NCI-H1417 treated with DMSO at 0.1 percent for 48 hours (cell line): ENCODE measurements at places on chromosomes 7 and 10.

DNA sequence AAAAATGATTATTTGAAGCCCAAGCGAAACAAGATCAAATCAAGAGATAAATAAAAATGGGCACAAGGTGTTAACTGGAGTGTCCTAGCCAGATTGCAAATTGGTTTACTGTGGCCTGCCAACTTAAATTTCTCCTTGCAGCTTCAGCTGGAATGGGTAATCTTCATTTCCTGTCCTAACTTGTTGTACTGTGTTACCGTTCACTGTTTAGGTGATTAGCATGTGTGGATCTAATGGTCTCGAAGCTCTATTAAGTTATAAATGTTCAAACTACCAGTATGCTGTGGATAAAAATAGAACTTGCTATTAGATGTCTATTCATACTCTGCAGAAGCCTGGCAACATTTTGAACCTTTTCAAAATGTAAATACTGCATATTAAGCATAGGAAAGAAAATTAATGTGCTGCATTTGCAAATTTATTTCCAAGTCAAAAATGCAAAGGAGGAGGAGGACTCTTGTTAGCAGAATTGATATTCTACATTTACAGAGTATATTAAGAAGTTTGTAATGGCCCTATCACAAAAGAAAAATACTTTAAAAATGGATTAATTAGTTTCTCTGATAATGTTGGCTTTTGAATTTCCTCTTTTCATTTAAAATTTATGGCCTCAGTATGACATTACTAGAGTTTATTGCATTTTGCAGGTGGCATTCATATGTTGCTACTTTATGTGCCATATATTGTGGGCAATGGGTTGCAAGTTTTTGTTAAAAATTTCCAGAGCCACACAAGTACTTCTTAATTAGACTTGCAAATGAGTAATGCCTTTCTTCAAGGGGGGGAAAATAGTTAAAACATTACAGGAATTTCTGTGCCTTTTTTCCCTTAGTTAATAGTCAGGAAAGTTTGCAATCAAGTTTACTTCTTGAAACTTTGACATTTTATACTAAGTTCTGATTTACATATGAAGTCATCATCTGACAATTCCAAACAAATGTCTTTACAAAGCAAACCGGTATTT lies 92.1 kb downstream of the CABCOCO1 start:
- DNase-seq: no peak

DNA sequence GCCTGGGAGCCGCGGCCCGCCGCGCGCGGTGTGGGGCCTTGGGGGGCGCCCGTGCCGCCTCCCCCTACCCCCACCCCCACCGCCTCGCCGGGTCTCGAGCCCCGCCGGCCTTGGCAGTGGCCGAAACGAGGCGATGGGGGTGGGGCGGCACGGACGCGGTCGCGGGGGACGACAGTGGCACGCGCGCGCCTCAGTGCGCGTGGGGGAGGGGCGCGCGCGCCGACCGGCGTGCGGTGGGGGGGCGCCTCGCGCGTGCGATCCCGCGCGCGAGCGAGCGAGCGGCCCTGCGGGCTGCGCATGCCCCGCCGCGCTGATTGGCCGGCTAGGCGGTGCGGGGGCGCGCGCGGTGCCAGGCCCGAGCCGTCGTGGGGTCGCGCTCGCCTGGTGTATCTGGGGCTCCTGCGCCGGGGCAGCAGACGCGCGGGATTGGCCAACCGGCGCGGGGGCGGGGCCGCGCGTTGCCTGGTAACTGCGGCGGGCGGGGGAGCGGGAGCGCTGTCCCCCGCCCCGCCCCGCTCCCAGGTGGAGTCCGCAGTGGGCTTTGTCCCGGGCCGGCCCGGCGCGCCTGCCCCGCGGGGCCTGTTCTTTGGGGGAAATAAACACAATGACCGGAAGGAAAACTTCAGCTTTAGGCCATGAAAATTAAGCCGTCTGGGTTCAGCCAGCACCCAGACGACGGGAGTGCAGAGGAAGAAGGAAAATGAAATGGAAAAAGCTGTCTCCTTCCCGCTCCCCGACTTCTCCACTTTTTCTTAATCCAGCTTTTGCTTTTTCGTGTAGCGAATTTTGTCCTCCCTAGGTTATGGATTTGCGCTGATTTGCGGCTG lies 873 bp downstream of the GTF2I start:
- peak; percentile 84 for DNase-seq

- DNase-seq: no peak
Measured at GRCh38 chr7:46076527-46076926, 155.5 kb upstream of the IGFBP3 start.

GRCh38 chr7:105131033-105131656 lies 117.1 kb downstream of the KMT2E start:
- no peak for DNase-seq

GRCh38 chr10:133419211-133419950 lies 5.0 kb downstream of the SPRN start:
- DNase-seq: no peak

GRCh38 chr7:140541513-140542227 lies 62.4 kb upstream of the MKRN1 start:
- peak; percentile 46 for DNase-seq

- DNase-seq: no peak
Measured at GRCh38 chr7:101602484-101603241, 26.4 kb downstream of the MYL10 start.

DNA sequence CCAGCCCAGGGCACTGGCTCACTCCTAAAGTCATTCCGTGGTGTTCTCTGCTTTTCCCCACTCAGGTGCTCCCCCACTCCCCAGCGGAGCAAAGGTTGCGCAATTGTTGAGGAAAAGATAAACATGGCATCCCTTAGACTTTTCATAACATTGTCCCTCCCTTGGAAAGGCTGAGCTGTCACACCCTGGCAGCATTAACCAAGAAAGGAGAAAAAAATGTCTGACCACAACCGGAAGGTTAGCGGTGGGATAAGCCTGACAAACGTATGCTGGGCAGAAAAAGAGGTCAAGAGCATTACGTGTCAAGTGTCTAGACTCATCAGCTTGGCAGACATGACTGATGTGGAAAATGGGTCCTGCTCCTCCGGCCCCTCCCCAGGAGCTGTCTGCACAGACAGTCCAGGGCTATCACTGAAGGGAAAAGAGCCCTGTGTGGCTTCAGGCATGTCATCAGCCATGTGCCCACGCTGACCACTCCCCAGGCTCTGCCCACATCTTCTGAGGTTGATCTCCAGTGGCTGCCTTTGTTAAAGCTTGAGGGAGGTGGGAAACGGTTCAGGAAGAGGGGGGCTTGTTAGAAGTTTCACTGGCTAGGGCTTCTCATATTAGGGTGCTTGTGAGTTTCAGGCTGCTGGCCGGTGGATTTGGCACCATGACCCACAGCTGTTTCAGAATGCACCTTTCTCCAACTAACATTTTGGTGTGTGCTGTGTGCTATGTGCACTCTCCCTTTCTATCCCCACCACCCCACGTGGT lies 30.1 kb downstream of the BTBD16 start:
- DNase-seq: no peak

DNA sequence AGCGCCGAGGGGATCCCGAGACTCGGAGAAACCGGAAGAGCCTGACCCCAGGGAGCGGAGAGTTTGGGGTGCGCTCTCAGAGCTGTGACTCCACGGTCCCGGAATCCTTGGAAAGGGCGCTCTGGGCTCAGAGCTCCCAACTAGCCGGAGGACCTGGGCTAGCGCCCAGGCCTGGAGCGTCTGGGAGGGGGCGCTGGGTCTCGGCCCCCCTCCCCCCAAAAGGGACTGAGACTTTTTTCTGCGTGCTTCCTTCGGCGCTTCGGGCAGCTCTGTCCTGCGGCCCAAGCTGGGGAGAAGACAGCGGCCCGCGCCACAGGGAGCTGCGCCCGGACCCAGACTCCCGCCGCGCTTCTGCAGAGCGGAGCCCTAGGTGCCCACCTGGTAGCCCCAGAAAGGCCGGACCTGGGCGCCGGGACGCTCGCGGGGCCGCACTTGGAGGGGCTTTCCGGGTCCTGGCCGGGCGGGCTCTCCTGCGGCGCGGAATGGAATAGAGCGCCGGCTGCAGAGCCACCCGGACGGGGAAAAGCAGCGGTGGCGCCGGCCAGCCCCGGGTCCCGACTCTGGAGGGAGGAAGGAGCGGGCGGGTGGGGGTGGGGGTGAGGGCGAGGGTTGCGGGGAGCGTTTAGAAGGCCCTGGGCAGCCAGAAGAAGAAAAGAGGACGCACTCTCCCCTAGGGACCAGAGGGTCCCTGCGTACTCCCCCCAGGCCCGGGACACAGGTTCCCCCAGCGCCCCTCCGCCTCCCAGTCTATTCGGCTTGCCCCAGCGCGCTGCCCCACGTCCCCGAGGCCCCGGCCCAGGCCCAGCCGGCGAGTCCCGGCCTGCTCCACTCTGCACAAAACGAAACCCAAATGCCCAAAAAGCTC lies 4.7 kb downstream of the ZNF503 start:
- DNase-seq: no peak

DNA sequence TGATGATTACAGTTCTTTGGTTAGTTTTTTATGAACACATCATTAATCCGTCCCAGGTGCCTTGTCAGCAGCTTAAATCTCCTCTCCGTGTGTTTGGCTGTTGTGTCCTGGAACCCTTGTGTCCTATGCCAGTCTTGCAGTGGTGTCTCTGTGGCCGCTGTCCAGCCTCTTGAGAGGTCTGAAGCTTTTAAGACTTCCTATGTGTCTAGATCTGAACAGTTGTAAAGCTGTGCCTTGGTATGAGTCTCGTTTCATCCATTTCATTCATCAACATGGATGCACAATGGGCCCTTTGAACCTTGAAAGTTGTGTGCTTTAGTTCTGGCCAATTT lies 16.7 kb downstream of the LMTK2 start:
- DNase-seq: no peak

DNA sequence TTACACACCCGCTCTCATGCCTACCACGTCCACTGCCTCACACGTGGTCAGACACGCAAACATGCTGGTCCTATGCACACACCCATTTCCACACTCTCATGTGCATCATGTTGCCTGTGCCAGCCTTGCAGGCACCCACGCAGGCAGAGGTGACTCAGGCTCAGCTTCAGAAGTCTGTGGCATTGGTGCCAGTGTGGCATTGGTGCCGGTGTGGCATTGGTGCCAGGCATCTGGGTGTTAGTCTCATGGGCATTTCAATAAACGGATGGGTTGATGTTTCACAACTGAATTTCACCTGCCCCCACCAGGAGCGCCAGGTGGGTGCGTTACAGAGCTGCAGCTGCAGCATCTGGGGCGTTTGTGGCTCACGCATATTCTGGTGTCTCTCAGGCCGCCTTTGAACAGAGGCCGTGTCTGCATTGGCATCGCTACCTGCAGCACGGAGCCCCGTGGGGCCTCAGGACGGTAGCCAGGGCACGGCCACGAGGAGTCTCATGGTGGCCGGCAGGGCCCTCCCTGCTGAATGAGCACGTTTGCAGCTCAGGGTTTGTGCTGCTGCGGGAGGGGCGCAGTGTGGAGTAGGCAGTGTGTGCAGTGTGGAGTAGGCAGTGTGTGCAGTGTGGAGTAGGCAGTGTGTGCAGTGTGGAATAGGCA lies 24.7 kb downstream of the KNDC1 start:
- no peak for DNase-seq

DNA sequence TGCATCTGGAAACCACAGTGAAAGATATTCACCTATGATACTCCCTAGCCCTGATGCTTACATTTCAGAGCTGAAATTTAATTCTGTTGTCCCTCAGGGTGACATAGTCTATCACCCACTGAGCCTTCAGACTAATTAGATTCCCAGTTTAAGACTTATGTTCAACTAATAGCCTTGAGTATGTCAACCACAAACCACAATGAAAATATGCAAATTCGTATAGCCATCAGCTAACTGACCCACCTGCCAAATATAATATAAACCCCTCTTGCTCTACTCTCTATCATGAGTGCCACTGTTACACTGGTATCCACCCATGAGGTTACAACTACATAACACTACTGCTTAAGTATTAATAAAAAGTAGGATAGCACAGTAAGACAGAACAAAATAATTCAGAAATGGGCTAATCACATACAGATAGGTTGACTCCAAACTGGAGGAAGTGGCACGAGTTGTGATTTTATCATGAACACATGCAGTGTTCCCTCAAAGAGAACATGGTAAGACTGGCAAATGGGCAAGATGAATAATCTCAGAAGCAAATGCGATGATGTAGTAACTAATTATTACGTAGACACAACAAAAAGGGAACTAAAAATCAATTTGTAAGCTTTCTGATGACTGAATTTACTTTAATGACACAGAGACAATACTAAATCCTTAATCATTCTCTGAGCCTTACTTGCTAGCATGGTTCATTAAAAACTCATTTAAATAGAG lies 290.6 kb downstream of the PARD3 start:
- DNase-seq: no peak

DNA sequence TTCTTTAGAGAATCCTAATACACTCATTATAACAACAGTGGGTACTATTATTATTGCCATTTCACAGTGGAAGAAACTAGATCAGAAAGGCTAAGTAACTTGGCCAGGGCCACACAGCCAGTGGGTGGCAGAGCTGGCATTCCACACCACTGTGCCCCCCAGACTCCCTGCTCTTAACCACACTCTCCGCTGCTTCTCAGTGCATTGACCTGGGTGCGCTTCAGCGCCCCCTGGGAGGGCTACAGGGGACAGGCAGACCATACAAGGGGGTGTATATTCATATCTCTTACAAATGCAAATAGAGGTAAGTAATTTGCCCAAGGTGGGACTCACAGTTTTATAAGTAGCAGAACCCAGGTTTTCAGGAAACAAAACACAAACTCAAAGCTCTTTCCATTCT lies 77.0 kb upstream of the NMT2 start:
- no peak for DNase-seq

GRCh38 chr7:46581268-46581667 lies 660.2 kb upstream of the IGFBP3 start:
- no peak for DNase-seq

GRCh38 chr10:33132626-33133025 lies 174.6 kb upstream of the ITGB1 start:
- DNase-seq: no peak

DNA sequence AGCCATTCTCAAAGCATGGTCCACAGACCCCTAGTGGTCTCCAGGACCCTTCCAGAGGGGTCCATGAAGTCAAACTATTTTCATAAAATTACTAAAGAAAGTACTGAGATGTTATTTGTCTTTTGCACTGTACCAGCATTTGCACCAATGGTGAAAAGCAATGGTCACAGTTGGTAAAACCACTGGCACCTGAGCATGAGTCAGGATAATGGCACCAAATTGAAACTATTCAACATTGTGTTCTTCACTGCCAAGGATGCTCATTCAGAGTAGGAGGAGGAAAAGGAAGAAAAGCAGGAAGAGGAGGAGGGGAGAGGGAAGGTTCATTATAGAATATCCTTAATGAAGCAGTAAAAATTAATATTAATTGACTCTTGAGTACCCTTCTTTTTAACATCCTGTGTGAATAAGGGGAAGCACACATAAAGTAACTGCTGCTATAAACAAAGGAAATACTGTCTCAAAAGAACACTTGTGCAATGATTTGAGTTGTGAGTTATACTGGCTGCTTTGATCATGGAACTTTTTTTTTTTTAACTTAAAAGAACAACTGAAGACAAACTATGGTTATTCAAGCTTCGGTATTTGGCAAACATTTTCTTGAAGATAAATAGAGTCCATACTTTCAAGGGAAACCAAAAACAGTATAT lies 60.2 kb downstream of the MPP7 start:
- no peak for DNase-seq

DNA sequence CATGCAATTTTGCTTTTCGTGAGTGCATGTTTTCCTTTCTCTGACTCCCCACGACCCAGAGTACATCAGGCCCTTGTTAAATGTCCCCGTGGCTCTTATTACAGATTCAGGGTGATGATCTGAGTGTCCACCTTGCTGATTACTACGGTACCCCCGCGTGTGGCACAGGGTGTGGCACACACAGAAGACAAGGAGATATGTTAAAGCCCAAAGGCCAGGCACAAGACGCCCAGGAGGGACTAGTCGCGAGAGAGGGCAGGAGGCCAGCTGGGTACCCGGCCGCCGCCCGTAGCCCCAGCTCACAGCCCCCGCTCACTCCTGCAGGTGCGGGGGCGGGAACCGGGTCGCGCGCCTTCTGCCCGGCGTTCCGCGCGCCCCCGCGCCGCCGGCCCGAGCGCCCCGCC lies 281 bp upstream of the EXOC6 start:
- DNase-seq: no peak
